ENCODE measurements at places on chromosomes 7 and 10.

- DNase-seq, result no peak
Observed at GRCh38 chr10:100939763-100940344, 27.1 kb downstream of the SLF2 start.

DNA sequence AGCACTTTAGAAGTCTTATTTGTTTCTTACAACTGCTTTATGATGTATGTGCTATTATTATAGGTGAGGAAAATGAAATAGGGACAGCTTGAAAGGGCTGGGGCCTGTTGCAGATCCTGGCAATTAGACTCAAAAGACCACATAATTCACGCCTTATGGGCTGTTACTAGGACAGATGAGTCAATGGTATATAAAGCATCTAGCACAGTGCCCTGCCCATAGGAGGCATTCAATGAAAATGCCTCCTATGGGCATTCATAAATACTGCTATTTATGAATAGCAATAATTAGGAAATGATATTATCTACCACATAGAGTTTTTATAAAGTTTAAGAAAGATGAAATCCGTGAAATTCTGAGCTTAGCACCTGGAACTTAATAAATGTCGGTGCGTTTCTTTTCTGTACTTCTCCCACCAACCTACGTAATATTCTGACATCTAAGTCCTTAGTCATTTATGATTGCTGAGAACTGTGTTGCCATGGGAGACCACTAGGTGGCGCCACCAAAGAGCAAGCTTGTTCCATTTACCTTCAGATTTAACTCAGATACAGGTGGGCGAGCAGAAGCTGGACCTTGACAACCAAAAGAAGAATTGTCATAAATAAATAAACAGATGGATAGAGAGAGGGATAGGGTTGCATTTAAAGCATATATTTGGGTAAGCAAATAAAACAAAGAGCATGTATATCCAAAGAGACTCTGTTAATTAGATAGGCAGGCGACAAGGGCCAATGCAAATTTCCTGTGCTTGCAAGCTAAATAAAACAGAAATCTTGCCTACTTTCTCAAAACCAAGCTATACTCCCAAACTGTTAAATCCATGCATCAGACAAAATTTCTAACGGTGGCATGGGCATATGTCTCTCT lies 699.9 kb downstream of the INHBA start:
- DNase-seq, result peak; percentile 2

DNA sequence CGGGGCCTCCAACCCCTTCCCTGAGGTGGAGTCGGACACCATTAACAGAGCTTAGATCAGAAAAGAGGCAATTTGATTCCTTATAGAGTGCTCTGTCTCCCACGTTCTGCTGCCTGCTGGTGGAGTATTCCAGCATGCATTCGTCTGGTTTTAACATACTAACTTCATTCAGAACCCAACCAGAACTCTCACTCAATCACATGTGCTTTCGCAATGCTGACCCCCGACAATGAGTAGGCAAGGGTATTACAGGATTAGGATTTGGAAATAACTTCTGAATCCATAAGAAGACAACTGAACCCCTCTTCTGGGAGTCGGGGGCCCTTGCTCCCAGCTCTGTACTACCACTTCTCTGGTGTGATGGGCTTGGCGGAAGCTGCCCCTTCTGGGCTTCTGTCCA lies 55.7 kb upstream of the HABP2 start:
- DNase-seq, result no peak

DNA sequence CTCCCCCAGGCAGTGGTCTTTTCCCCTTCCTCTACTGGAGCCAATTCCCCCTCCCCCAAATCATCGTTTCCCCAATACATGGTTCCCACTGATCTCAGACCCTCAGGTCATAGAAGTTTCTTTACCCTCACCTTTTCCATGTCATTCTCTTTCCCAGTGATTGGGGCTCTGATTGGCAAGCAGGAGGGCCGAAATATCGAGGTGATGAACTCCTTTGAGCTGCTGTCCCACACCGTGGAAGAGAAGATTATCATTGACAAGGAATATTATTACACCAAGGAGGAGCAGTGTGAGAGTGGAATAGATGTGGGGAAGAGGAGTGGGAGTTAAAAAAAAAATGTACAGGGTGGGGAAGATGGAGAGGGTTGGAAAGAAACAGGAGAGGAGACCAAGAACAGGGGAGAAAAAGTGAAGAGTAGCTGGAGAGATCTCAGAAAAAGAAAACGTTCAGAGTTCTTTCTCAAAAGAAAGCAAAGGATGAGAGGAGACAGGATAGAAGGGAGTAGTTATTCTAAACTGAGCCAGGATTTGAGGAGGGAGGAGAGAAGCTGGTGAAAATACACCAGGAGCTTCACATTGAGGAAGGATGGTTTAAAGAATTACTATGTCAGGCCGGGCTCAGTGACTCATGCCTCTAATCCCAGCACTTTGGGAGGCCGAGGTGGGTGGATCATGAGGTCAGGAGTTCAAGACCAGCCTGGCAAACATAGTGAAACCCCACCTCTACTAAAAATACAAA lies 858 bp downstream of the COPS6 start:
- DNase-seq, result no peak

- DNase-seq, result no peak
Observed at GRCh38 chr7:126203185-126203584, 1049.6 kb downstream of the GRM8 start.

- DNase-seq, result no peak
Observed at GRCh38 chr7:18978108-18978495, 139.3 kb downstream of the TWIST1 start.

DNA sequence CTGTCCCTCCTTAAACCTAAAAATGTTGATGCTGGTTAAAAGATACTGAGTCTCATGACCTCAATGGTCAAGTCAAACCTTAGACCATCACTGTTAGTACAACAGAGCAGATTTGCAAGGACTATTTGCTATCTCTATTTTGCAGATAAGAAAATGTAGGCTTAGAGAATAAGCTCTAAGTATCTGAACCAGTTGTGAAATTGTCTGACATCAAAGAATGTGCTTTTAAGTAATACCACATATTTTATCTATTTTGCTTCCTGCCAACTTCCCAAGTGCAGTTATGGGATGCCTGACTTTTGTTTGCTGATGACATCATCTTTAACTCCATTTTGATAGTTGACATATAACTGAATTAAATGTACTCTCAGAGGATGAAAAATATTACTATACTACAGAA lies 83.6 kb upstream of the TMEM106B start:
- no peak for DNase-seq

DNA sequence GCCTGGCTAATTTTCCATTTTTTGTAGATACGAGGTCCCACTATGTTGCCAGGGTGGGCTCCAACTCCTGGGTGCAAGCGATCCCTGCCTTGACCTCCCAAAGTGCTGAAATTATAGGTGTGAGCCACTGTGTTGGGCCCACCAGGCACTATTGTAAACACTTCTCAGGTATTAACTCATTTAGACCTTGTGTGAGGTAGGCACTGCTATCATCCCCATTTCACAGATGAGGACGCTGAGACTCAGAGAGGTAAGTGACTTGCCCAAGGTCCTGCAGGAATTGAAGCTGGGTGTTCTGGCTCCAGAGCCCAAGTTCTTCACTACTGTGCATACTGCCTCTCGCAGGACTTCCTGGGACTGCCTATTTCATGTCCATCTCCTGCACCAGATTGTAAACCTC lies 67.1 kb upstream of the SYPL1 start:
- DNase-seq, result no peak

GRCh38 chr10:86678999-86679792 lies 10.9 kb downstream of the LDB3 start:
- DNase-seq, result no peak

DNA sequence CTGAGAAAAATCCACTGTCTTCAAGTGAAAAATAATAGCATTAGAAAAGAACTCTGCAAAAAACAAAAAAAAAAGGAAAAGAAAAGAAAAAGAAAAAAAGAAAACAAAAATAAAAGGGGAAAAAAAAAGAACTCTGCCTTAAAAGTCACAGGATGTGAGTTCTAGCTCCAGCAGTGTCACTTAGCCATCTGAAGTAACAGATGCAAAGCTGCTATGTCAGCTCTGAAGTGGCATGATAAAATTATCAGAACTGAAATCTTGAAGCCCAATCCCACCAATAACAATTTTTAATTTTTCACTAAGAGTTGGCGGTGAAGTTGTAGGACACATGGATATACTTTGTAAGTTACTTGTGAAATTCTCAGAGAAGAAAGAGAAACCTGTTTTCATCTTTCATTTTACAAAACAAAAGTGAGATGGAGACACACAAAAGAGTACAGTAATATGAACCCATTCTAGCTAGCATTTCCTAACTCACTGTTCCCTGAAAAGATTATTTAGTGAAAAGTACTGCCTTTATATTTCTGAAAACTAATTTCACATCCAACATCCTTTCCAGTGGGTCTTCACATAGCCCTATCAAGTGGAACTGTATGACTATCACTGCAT lies 103.5 kb downstream of the ELAPOR2 start:
- DNase-seq, result no peak

DNA sequence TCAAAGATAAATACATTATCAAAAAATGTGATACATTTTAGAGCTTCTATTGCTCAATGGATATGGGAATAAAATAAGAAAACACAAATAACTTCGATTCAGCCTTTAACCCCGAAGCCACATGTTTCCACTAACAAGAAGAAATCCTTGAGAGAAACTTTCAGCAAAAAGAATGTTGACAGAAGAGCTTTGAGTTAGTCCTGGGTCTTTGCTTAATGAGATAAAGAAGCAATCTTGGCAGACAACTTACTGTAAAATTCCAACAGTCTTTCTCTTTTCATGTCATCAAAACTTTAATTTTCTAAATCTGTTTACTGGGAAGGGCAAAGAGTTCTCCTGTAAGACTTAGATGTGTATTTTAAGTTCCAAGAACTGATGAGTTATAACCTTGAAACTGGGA lies 810.2 kb downstream of the CNTNAP2 start:
- no peak for DNase-seq

DNA sequence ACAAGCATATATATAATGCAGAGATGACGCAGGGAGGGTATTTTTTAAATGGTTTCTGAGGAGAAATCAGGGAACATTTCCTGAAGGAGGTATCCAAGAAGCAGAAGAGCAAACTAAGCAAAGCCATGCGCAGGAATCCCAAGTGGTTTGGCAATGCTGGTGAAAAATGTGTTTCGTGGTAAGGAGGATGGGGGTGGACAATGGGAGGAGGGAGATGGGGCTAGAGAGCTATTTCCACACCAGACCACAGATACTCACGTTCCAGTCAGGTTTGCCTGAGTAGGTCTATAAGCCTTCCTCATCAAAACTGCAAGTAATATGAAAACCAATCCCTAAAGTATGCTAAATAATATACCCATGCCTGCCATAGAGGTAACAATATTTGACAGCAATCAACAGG lies 223.7 kb upstream of the MKLN1 start:
- DNase-seq, result no peak

- DNase-seq, result no peak
Observed at GRCh38 chr10:129131457-129132132, 335.4 kb upstream of the MGMT start.

DNA sequence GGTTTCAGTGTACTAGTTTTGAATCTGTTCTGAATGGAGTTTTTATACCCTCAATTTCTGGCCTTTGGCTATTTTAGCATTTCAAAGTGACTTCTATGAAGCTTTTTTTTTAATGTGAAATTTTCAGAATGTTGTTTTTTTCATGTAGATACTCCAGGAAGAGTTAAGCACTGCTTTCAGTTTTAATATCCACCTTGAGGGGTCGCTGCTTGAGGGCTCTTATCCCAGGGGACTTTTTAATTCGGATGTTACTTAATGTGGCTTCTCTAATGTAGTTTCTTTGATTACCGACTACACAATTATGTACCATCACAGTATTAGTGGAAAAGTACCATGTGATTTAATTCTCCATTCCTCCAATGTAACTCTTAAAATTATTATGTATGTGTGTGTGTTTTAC lies 5.2 kb downstream of the IFIT5 start:
- DNase-seq, result no peak

GRCh38 chr10:113360870-113361269 lies 192.0 kb upstream of the HABP2 start:
- DNase-seq, result no peak

- no peak for DNase-seq
Observed at GRCh38 chr7:143953421-143953820, 1.2 kb upstream of the OR2F1 start.

DNA sequence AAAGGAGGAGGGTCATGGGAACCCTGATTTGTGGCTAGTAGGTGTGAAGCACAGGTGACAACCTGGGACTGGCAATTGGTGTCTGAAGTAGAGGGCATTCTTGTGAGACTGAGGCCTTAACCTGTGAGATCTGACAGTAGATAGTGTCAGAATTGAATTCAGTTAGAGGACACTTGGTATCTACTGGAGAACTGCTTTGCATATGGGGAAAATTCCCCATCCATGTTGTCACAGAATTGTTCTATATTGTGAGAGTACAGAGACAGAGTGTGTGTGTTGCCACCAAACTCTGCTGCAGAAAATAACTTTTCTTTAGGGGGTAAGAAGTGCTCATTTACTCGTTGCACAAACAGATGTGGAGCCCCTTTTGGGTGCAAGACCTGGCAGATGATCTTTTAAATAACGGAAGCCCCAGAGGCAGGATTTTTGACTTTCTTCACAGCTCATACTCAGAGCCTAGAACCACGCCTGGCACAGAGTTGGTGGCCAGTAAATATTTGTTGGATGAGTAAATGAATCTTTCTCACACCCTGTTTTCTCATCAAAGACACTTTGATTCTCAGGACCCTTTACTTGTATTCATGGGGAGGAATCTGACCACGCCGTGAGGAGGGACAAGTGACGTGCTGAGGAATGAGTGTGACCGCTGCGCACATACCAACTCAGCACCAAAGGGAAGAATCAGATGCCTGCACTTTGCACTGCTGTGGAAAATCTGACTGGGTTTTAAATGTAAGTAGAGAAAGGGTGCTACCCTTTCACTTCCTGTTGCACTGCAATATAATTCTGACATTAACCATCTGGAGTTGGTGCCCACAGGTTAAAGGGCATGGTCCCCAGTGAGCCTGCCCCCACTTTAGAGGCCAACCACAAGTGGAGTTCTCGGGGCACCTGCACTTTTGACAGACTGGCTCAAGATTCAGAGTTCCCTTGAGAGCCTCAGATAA lies 39.2 kb upstream of the SDHAF3 start:
- DNase-seq, result no peak

GRCh38 chr7:130442601-130443000 lies 1.8 kb upstream of the CEP41 start:
- no peak for DNase-seq

DNA sequence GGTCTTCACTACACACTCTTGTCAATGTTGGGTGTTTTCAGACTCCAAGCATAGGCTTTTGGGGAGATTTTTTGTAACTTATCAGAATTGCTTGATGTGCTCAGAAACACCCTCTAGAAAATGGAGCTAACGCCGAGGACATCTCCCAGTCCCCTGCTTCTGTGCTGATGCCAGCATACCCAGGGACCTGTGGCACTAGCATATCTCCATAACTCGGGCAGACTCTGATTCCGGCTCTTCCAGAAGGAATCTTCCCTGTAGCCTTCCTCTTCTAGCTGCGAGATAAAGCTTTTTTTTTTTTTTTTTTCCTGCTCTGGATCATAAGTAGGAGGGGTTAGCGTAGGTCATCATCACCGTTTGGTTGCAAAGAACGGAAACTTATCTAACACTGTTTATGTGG lies 434.4 kb downstream of the GALNT17 start:
- DNase-seq, result no peak

DNA sequence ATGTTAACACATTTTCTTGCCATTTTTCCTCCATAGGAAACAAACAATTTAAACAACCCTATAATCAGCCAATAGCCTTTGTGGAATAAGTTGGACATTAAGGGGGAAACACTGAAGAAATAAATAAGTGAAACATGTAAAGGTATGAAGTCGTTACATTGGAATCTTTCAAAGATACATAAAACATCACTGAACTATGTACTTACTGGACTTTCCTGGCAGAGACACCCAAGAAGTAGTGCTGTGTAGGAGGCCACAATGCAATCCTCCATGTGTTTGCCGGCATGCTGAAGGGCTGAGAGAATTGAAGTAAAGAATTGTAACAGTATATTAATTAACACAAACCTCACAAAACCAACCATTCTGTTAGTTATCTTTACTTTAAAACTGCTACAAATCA lies 76.5 kb upstream of the GRID1 start:
- DNase-seq, result no peak
